OCI-M1 (cell line): ENCODE measurements at places on chromosomes 12 and 14.

DNA sequence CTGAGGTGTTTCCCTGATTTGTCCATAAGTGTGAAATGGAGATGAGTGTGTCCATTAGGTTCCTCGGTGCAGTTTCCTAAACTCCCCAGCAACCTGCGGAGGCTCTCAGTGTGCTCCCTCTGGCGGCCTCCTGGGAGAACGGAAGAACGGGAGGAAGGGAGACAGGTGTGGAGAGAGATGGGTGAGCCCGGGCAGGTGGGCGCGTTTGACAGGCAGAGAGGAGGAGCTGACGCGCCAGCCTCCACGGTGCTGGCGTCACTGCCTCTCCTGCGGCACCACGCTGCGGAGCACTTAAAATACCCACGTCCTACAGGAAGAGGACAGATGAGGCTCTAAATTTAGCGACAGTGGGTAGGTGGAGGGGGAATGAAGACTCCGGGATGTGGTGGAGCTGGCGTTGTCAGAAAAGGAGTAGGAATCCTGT lies 26.8 kb upstream of the PEX5 start:
- no peak for DNase-seq

DNA sequence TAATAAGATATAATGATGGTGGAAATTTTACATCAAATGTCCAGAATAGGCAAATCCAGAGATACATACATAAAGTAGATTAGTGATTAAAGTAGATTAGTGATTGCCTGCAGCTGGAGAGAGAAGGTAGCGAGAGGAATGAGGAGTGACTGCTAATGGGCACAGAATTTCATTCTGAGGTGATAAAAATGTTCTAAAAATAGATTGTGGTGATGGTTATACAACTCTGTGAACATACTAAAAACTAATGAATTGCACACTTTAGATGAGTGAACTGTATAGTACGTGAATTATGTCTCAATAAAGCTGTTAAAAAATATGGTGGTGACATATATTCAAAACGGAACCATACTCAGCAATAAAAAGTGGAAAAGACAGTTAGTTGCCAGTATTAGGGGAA lies 41.7 kb downstream of the PPP2R5E start:
- DNase-seq: no peak

DNA sequence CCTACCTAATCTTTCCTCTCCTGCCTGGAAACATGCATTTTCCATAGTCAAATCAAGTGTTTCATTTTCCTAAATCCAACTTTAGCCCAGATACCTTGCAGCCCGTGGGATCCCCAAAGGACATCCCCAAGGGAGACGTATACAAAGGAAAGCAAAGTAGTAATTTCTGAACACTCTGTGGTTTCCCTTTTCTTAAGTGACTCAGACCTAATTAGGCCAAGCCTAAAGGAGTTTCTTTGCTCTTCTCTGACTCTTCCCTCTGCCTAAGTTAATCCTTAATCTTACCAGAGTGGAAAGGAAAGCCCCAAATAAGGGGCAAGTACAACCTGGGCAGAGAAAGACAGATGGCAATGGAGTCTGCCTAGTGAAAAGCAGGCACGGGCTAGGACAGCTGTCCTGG lies 250.3 kb downstream of the SPTSSA start:
- no peak for DNase-seq

DNA sequence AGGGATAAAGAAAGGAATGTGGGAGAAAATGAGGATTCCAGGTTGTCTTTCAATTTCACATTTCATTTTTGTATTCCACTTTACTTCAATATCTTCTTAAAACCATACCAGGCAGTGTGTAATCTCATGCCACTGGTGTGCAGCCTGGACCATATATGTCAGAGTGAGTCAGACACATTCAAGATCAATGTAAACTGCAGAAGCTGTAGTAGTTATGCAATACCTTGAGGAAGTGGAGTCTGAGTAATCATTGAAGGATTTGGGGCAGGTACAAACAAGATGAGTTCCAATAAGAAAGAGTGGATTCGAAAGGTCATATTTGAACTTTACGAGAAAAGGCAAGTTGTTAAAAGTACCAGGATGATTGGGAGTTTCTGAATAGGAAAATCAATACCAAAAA lies 14.1 kb downstream of the PLCZ1 start:
- peak; percentile 35 for DNase-seq

GRCh38 chr14:74147571-74147970 lies 62.8 kb downstream of the LIN52 start:
- DNase-seq: no peak
